Stimulated activated CD4-positive, alpha-beta T cell treated with anti-CD3 and anti-CD28 coated beads, TNF-alpha, amount 100 ng/mL, for 4 hours (primary cell): ENCODE measurements at places on chromosomes 13 and 19.

DNA sequence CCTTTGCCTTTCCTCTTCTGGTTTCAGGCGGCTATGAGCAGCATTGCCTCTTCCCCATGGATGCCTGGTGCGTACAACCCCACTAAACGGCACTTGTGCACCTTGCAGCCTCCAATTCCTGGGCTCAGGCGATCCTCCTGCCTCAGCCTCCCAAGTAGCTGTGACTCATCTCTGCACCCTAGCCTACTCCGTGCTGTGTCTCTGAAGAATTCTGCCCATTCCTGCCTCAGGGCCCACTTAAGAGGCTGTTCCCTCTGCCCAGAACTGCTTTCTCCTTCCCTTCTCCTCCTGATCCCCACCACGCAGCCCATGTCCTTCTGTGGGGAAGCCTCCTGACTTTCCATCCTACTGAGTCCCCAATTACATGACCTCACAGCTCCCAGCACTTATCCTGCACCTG lies 142.2 kb upstream of the ZNF507 start:
- no peak for DNase-seq

DNA sequence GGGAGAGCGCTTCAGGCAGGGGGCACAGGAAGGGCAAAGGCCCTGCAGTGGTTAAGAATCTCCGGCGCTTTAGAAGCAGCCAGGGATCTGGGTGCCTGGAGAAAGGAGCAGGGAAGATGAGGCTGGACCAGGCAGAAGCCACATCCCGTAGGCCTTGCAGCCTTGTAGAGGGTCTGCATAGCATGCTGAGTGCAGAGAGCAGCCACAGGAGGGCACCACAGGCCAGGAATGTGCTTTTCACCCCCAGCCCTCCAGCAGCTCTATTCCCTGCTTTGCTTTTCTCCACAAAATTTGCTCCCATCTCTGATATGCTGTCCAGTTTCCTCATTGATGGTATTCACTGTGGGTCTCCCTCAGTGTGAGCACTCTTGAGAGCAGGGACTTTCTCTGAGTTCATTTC lies 5.7 kb downstream of the WDR62 start:
- no peak for DNase-seq

DNA sequence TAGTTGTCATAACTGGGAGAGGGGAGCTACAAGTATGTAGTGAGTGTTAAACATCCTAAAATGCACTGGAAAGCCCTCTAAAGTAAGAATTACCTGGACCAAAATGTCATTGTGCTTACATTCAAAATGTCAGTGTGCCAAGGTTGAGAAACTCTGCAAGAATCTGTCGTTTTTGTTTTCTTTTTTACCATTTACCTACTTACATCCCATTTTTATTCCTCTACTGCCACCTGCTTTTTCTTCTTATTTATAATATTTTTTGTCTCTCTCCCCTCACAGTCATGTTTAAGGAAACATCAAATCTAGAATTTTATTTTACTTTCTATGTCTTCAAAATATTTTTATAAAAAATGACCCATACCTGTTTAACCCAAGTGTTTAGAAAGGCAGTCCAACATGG lies 226.4 kb downstream of the PCDH17 start:
- no peak for DNase-seq

- DNase-seq = no peak
Observed at GRCh38 chr13:91813253-91813652, 414.8 kb downstream of the GPC5 start.

DNA sequence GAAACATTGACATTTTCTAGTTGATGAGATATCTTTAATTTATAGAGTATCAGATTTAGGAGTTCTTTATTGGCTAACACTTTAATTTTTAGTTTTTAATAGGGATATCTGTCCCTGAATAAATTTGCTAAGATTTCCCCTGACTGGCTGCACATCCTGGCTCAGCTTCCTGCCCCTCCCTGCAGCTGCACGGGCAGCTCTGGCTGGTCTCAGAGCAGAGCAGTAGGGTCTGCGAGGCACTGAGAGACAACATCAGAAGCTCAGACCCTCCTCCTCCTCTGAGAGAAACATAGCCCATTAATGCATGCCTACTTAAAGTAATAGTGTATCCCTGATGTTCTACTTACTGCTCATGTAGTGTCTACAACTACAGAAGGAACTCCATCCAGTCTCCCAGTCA lies 139.2 kb downstream of the TNFSF13B start:
- no peak for DNase-seq

DNA sequence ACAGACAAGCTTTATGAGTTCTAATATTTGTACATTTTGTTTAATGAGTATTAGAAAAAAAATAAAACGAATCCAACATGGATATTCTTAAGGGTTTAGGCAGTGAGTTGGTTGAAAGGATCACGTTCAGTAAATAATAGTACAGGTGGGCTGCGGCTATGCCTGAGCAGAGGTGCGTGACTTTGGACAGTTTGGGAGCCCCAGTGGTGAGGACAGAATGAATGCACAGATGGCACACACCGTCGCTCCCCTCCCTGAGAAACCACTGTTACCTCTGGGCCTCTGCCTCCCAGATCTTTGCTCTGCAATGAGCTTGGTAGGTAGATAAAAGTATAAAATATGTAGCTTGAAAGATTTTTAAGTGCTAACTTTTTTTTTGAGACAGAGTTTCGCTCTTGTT lies 153.3 kb downstream of the SIPA1L3 start:
- DNase-seq = no peak

DNA sequence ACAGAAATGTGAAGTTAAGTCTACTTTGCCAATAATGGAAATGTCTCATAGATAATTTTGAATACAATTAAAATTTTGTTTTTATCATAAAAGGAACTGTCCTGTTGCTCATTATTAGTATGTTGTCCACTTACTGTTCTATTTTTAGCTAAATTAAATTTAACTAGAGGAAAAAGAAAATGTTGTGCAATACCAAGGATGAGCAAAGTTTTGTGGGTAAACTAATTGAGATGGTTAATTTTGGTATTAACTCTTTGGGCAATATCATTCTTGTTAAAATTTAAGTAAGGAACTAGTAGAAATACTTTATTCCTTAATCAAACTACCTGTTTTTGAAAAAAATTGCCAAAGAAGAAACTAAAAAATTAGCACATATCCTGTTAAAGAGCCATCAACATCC lies 43.5 kb downstream of the SOX1 start:
- DNase-seq = no peak

- no peak for DNase-seq
Observed at GRCh38 chr13:113373811-113374485, 10.0 kb upstream of the GRTP1 start.
